ENCODE measurements at places on chromosomes 3 and 15.

DNA sequence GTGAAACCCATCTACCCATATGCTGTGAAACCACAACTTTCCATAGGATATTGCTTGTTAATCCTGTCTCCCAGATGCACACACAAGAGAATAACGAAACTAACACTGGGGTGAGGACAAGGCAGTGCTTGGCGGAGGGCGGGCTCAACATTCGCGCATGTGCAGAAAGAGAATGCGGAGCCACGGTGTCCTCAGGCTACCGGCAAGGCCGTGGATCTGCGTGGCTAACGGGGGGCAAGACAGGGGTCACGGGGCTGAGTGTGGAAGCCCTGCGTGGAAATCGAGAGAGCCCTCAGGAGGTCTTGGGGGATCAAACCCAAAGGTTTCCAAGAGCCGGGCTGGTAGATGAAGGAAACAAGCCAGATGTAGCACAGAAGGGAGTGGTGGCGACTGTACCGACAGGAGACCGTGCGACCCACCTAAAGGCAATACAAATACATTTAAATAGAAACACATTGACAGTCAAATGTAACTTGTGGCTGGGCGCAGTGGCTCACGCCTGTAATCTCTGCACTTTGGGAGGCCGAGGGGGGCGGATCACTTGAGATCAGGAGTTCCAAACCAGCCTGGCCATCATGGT lies 48.5 kb upstream of the TRA2B start:
- DNase-seq: no peak

- DNase-seq: no peak
Measured at GRCh38 chr3:123765475-123766128, 118.5 kb downstream of the MYLK start.

DNA sequence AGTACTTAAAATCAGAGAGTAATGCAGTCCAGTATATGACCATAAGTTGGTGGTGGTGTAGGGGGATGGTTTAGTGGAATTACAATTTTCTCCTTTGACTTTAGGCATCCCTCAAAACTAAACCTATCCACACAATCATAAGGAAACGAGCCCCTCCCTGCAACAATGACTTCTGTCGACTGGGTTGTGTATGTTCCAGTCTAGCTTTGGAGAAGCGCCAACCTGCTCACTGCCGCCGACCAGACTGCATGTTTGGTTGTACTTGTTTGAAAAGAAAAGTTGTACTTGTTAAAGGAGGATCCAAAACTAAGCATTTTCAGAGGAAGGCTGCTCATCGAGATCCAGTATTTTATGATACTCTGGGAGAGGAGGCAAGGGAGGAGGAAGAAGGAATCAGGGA lies 52.8 kb downstream of the MGA start:
- no peak for DNase-seq

GRCh38 chr3:195131176-195131575 lies 139.8 kb downstream of the XXYLT1 start:
- DNase-seq: no peak

DNA sequence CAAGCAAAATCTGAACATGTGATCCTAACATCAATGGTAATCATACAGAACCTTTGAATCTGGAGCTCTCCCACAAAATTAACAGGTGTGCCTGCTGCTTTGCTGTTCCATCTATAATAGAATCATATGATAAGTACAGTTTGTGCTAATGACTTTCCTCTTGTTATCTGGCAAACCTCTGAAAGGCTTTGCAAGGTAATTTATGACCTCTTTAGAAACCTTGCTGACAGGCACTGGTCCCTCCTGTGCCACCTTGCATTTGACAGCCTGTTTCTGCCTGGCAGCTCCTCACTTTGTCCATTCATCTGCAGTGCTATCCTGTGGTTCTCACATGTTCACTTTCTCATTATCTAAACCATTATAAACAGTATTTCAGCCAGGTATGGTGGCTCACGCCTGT lies 10.2 kb upstream of the HTR3C start:
- no peak for DNase-seq

DNA sequence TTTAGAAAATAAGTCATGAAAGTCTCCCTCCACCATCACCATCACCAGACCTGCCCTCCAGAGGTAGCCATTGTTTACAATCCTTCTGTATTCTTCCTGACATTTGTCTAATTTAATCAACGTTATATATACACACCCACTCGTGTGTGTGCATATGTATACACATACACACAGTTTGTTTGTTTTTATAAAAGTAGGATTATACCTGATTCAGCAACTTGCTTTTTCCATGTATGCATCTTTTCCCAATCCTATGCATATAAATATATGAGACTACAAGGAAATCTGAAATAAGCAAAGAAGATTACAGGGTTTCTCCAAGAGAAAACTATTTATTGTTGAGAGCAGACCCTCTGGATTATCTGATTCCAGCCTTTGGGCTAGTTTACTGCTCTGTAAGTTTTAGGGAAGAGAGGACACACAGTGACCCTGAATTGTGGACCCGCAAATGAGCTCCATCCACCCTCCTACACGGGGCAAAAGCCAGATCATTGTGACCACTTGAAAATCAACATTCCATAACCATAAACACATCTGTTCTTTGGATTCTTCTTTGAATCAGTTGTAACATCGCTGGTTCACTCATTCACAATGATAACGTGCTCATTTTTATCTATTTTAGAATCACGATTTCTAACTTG lies 104.3 kb downstream of the CPN2 start:
- DNase-seq: no peak

GRCh38 chr3:123072564-123072963 lies 5.7 kb downstream of the PDIA5 start:
- no peak for DNase-seq

DNA sequence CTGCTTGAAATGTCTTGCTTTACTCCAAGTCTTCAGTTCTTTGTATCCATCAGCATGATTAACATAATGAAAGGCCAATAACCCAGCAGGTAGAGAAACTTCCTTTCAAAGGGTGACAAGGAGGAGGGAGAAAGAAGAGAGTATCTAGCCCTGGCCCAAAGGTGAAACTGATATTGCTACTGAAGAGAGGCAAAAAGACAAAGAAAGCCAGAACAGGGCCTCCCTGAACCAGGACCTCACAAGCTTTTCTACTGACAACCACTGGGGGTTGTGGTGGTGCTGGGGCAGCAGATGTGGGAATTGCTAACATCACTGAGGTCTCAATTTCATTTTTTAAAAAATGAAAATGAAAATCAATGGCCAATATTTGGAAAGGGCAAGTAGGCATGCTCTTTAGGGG lies 234.1 kb downstream of the RSL24D1 start:
- no peak for DNase-seq

DNA sequence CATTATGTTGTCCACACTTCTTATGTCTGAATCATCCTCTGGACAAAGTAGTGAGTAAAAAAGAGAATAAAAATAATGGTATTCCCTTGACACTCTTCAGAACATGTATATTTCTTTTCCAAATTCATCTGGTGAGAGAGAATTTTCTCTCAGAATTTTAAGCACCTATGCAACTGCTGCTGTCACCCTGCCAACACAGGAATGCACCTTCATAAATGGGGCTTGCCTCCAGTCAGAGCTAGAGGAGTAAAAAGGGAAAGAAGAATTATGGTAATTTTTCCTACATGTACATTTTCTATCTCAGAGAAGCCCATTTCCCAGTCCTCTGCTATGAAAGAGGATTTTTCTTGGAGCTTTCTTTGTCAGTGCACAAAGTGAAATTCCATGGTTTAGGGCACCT lies 92.2 kb upstream of the ALCAM start:
- DNase-seq: no peak

- DNase-seq: no peak
Measured at GRCh38 chr3:170413291-170413690, 5.4 kb upstream of the CLDN11 start.

- no peak for DNase-seq
Measured at GRCh38 chr3:124532071-124532470, 198.2 kb upstream of the UMPS start.

DNA sequence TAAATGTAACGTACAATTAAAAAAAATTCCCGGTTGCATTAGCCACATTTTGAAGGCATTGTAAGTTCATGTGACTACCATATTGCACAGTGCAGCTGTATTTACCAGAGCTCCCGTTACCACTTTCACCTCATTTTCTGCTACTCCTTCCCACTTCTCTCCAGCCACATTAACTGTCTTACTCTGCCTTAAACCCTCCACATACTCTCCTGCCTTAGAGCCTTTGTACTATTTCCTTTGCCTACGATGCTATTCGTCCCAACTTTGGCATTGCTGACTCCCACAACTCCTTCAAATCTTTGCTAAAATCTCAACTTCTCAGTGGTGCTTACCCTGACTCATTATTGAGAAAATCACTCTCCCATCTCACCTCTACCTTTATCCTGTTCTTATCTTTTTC lies 115.2 kb downstream of the CADM2 start:
- no peak for DNase-seq

GRCh38 chr3:197168063-197168462 lies 130.3 kb downstream of the DLG1 start:
- no peak for DNase-seq

- no peak for DNase-seq
Measured at GRCh38 chr15:38438031-38438986, 15.6 kb upstream of the FAM98B start.

- DNase-seq: no peak
Measured at GRCh38 chr3:58369876-58370275, 37.2 kb downstream of the PXK start.

GRCh38 chr15:67135494-67135893 lies 70.1 kb downstream of the SMAD3 start:
- DNase-seq: no peak

DNA sequence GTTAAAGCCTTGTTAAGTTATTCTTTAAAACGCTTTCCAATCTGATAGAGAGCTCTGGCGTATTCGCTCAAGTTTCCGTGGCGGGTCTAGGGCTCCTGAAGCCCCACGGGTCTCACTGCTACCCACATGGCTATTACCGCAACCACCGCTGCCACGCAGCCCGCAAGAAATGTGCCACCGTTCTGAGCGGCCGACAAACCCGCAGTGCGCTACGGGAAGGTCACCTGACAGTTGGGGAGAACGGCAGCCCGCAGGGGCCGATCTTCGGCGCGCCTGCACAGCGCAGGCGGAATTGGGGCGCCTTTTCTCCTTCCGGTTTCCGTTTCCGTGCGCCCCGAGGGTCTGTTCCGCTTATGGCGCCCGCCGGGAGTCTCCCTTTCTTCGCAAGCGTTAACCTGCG lies 76.6 kb upstream of the SNRPN start:
- no peak for DNase-seq

- DNase-seq: no peak
Measured at GRCh38 chr3:64110071-64110470, 86.8 kb upstream of the PSMD6 start.

GRCh38 chr3:158652463-158652862 lies 8.1 kb downstream of the GFM1 start:
- DNase-seq: no peak

- DNase-seq: no peak
Measured at GRCh38 chr3:21330293-21330692, 420.7 kb downstream of the ZNF385D start.

All from stimulated activated CD8-positive, alpha-beta memory T cell treated with anti-CD3 and anti-CD28 coated beads, Interleukin-7, amount 100 ng/mL, for 24 hours (primary cell).